Airway epithelial cell (primary cell): ENCODE measurements at places on chromosomes 13 and 19. TPM values are rescaled to one million over a fixed set of nuclear protein-coding genes. Genes with fewer than 3 reads are reported as not detected.

NPAS1 gene
- total RNA-seq: 0.51 and 1.7 TPM in 2 replicates

CPT1C gene
- total RNA-seq: 0.33 and 2.1 TPM in 2 replicates

ZNF99 gene
- total RNA-seq: not detected in 2 replicates

ZNF723 gene
- not detected in 2 replicates for total RNA-seq

SIGLEC14 gene
- not detected in 2 replicates for total RNA-seq

ZNF90 gene
- 1.1 and 4.9 TPM in 2 replicates for total RNA-seq

TEX101 gene
- total RNA-seq: not detected in 2 replicates

SIX5 gene
- total RNA-seq: 10.5 and 11.7 TPM in 2 replicates

ZNF491 gene
- 0.35 and 0.65 TPM in 2 replicates for total RNA-seq

SCAF1 gene
- 37.4 and 48.1 TPM in 2 replicates for total RNA-seq

RAP2A gene
- total RNA-seq: 16.8 and 19.3 TPM in 2 replicates

SMAD9 gene
- total RNA-seq: 1.3 and 2.2 TPM in 2 replicates

CCNE1 gene
- 12.0 and 15.9 TPM in 2 replicates for total RNA-seq

DAPK3 gene
- 63.6 and 65.4 TPM in 2 replicates for total RNA-seq

ZNF471 gene
- total RNA-seq: 0.46 and 0.99 TPM in 2 replicates

FAM83E gene
- total RNA-seq: 2.0 and 6.7 TPM in 2 replicates
